Effector memory CD4-positive, alpha-beta T cell (primary cell): ENCODE measurements at places on chromosomes 12 and 14.

DNA sequence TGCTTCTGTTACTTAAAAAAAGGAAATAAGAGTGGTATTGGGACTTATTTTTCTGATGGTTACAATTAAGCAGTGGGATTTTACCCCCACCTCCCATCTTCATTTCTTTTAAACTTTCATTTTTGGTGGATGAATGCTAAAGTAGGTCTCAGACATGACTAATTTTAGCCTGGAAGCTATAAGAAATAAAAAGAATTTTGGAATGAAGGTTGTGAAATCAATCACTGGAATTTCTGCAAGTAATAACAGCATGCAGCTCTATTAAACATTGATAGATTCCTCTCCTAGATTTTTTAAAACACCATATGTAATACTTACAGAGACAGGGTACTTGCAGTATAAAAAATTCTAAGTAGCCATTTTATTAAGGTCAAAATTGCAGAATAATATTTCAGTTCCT lies 164.2 kb upstream of the CLEC14A start:
- no peak for DNase-seq

- DNase-seq = no peak
Measured at GRCh38 chr12:4723226-4723625, 3.0 kb downstream of the GALNT8 start.

DNA sequence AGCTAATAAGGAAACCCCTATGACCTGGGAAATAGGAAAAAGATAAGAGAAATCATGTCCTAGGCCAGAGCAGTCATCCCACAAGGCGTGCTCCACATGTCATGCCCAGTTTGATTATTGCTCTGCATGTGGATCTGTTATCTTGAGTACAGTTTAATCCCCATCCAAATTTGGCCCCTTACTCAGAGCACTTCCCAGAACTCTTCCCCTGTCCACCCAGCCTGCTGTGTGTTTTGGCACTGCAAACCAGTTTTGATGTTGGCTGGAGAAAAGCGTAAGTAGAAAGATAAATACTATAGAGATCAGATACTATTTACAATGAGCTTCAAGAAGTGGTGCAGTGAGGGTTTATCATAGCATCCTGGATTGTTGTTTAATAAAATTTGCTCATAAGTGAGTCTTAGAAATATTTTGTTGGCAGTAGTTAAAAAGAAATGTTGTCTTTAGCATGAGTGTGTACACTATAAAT lies 83.8 kb downstream of the PTPRB start:
- DNase-seq = no peak

GRCh38 chr12:45232756-45233372 lies 17.0 kb downstream of the ANO6 start:
- no peak for DNase-seq

DNA sequence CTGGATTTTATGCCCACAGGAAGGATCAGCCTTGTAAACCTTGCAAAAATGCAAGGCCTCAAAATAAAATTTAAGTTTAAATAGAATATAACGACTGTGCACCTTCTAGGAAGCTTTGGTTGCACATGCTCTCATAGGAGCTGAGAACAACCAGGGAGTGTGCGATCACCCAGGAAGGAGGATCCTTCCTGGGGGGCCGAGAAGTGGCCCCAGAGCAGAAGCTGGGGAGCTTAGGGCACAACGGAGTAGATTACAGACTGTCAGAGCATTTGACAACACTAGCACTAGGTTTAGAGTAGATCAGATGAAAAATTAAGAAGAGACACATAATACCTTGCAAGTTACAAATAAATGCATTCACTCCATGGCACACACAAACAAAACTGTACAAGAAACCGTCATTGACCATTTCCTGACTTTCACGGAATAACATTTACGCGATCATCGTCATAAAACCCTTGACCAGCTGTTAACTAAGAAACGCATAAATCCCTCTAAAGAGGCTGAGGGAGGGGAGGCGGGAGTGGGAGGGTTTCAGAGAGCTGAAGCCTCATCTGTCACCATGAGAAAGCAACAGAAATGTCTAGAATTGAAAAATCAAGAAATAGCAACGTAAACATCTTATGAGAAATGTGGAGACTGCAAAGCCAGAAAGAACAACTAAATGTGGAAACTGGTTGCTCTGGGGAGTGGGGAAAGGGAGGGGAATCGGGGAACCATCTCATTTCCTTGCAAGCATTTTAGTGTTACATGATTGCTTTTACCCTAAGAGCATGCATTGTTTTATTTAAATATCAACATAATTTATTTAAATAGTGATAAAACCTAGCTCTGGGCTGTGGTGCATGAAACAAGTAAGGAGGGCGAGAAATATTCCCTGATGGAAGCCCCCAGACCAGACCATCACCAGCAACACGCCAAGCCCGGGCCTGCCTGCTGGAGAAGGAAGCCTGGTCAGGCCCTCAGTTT lies 13.1 kb upstream of the CCDC85C start:
- DNase-seq = no peak

- no peak for DNase-seq
Measured at GRCh38 chr14:102616799-102617198, 24.4 kb downstream of the RCOR1 start.

- DNase-seq = no peak
Measured at GRCh38 chr12:120719072-120719471, 6.6 kb upstream of the ACADS start.

DNA sequence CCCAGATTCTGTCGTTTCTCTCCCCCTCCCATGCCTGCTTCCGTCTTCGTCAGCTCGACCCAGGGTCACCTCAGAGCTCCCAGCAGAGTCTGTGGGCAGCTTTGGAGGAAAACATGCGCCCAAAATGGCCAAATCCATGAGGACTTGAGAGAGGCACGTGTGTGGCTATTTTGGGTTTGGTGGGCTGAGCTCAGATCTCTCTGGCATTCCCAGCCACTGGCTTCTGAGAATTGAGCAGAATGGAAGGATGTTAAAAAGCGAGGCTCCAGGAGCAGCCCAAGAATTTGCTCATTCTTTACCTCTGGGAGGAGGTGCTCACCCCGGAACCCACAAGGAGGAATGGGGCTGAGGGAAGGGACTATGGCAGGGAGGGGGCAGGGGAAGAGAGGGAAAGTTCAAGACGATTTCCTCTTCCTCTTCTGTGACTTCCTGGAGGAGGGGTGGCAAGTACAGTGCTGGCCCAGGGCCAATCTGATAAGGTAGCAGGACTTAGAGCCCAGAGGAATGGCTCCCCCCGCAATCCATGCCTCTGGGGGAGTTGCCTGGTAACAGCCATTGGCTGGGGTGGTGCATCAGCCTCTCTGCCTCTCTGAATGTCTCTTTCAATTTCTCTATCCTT lies 20.1 kb downstream of the TSPAN9 start:
- no peak for DNase-seq

GRCh38 chr14:57656853-57657252 lies 163.2 kb upstream of the CCDC198 start:
- no peak for DNase-seq

- DNase-seq = no peak
Measured at GRCh38 chr14:54354968-54355641, 41.7 kb upstream of the CDKN3 start.

GRCh38 chr12:21627924-21628323 lies 23.3 kb upstream of the GYS2 start:
- DNase-seq = no peak

DNA sequence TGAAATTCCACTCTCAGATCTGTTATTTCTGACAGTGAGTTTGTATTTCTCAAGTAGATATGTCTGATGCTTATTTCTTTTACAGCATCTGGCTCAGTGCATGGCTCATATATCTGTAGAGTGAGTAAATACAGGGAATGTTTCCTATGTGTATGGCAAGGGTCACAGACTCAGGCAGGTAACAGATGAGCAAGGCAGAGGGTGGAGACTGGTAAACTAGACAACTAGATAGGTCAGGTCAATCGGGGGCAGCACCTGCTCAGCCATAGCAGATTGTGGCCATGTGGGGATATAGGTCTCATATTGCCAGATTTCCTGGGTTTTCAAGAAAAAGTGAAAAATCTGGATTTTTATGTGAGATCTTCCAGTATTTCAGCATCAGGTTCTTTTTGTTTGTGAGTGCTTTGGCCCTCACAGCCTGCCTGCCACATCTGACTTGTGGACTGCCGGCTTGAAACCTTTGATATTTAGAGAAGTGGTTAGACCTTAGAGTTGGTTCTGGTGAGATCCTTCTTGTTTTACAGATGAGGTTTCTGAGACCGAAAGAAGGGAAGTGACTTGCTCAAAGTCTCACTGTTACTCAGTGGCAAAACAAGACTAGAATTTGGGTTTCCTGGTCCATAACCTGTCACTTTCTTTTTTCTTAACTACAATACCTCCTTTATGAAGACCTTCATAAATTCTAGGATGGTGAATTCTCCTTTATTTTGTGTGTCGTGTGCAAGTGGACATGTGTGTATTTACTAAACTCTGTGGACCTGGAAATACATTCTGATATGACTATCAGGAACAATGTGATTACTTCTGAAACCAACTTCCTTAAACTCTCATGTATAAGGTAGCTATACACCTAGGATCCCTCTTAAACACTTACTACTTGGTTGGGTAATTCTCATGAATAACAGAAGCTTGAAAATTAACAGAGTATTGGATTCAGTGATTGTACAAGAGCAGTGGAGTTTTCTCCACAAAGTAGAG lies 34.4 kb downstream of the PROX2 start:
- DNase-seq = no peak

- no peak for DNase-seq
Measured at GRCh38 chr14:100677152-100677551, 49.5 kb upstream of the DLK1 start.

DNA sequence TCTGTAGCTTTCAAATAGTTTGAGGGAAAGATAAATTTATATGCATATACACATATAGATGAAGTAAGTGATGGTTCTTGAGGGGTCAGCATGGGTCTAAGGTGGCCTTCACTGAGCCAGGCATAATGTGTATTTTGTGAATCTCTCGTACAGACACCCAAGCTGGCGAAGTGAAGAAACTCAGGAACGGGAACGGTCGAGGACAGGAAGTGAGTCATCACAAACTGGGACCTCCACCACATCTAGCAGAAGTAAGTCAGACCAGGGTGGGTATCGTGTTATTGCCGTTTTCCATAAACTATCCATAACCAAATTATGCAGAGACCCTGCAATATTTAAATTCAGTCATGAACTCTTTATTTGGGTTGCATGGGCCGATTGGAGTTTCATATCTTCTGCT lies 15.4 kb upstream of the TNS2 start:
- no peak for DNase-seq

DNA sequence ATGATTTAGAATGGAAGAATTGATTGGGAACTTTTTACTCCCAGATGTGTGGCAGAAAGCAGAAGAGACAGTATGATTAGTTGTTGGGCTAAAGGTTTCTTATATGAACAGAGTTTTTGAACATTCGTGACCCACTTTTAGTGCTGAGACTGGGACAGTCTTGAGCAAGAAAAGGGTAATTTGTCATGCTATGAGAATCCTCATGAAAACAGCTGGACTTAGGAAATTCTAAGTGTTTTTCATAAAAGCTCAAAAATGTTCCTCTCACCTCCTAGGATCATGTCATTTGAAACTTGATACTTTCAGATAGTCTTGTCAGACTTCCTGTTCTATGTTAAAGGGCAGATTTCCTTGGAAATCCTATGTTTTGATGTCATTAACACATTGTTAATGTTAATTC lies 86.1 kb downstream of the MGAT4C start:
- no peak for DNase-seq

GRCh38 chr12:45098766-45099165 lies 47.9 kb upstream of the DBX2 start:
- no peak for DNase-seq

DNA sequence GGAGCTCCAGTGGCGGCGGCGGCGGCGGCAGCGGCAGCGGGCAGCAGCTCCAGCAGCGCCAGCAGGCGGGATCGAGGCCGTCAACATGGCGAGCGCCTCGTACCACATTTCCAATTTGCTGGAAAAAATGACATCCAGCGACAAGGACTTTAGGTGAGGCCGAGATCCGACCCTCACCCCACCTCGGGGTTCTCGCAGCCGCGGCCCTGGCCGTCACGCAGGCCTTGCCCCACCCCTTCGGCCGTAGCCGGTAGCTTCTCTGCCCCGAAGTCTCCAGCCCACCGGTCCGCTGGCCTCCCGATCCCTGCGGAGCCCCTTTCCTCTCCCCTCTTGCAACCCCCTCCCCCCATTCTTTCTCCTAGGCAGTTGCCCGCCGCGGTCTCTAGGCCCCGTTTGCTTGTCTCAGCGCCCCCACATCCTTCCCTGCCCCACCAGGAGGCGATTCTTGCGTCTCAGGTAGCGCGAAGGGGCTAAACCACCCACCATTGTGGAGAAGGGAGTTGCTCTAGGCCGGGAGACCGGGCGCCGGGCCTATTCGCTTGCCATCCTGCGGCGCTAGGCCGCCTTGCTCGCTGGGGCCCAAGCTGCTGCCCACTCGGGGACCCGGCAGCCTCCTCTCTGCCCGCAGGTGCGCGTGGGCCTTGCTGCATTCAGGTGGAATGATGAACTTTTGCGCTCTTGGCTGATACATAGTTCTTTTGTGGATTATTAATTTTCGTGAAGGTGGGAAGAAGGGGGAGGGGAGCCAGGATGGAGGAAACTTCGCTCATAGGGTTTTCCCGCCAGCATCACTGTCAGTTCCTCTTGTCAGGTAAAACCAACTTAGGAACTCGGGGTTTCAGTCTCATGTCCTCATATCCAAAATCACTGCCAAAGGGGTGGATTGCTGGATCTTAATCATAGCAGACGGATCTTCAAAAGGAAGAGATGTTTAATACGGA lies 745 bp downstream of the CAND1 start:
- peak; percentile 39 for DNase-seq

GRCh38 chr14:20617138-20618003 lies 24.1 kb downstream of the OR6S1 start:
- no peak for DNase-seq

DNA sequence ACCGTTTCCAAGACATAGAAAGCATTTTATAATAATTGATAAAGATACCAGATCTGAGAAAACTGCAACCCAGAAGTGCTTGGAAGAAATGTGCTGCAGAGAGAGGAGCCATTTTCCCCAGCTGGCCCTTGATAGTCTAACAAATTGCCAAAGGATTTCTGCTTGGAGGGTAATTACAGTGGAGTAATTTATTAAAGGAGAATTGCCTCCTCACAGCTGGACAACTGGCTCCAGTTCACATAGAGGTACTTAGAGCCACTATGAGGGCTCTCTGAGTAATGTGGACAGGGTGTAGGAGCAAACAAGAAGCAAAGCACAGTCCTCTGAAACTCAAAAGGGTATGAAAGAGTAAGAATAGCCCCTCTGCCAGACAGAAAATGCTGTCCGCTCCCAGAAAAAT lies 335.6 kb downstream of the SYT1 start:
- DNase-seq = no peak

GRCh38 chr12:67263471-67263870 lies 5.7 kb upstream of the CAND1 start:
- no peak for DNase-seq

- no peak for DNase-seq
Measured at GRCh38 chr12:80814453-80814852, 97.7 kb downstream of the MYF5 start.

- no peak for DNase-seq
Measured at GRCh38 chr14:39474416-39474911, 42.2 kb upstream of the FBXO33 start.

- DNase-seq = no peak
Measured at GRCh38 chr12:113797535-113797868, 168.6 kb downstream of the RBM19 start.
